ENCODE measurements at places on chromosomes 2 and 18. TPM values are rescaled to one million over a fixed set of nuclear protein-coding genes. Genes with fewer than 3 reads are reported as not detected.

Gene NEB
- 2.6 TPM for total RNA-seq

Gene ZC3H8
- 3.4 TPM for total RNA-seq

DNA sequence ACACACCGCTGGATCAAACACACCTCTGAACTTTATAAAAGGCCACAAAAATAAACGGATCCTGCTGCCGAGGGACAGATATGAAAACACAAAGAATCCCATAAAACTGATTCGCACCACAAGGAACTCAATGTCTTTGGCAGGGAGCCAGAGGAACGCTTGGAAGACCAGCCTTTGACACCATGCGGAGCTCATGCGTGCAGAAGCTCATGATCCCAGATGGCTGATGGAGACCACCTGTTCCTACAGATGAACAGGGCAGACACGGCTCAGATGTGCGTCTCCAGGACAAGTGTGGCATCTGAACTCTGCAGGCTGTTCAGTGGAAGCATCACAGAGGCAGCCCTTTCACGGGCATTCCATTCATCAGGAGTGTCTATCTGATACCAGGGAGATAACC lies 24.9 kb downstream of the COPS9 start:
- peak; percentile 32 for DNase-seq

Gene SNORC
- total RNA-seq = 0.32 TPM

DNA sequence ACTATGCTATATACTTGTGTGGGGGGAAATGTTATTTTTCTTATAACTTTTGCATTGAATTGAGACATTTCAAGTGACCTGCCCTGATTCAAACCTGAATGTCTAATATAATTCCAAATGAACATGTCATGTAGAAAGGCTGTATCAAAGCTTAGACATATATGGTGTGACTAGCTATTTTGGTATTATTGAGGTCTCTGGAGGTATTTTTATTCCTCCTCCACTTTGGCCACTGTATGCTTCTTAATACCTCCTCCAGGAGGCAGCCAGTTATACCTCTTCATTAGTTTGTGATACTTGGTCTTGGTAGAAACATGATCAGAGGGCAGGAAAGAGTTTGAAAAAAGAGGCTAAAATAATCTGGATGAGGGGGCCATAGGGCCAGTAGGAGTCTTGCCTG lies 217.1 kb downstream of the TCF4 start:
- DNase-seq = no peak

GRCh38 chr2:101732199-101732598 lies 34.7 kb downstream of the MAP4K4 start:
- DNase-seq = no peak

Gene ERICH2
- total RNA-seq = not detected

DNA sequence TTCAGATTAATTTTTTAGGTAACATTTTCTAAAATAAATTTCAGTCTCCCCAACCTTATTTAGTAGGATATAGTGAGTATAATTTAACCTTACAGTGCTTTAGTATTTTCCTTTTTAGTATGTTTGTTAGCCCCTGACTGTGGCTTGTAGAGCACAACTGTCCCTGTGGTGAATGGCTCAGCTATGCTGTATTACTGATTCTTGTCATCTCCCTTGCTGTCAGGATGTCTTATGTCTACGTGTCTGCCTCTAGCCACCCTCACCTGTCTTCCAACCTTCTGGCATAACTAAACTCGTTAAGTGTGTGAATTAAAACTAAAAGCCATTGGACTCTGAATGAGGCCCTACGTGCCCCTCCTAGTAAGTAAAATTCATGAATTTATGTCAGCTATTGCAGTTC lies 18.4 kb downstream of the MRPS9 start:
- DNase-seq = no peak

- peak; percentile 19 for DNase-seq
Measured at GRCh38 chr2:85071096-85071495, 62.1 kb upstream of the TCF7L1 start.

GRCh38 chr2:20972792-20973565 lies 70.9 kb downstream of the APOB start:
- no peak for DNase-seq

GRCh38 chr2:192741889-192742288 lies 547.2 kb upstream of the TMEFF2 start:
- peak; percentile 19 for DNase-seq

DNA sequence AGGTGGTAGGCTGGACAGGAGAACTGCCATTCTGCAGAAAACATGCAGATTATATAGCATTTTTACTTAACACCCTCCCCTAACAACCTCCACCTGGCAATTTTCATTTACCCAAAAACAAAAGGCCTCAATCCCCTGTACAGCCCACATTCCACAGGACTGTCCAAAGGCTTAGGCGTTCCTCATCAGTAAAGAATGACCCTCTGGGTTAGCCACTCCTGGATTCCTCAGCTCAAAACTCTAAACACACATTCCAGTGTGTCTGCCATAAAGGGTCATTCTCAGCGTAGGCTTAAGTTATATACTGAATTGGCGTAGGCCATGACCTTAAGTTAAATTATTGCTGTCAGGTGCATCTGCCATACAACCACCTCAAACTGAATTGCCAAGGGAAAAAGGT lies 261.8 kb upstream of the CHAC2 start:
- peak; percentile 11 for DNase-seq

DNA sequence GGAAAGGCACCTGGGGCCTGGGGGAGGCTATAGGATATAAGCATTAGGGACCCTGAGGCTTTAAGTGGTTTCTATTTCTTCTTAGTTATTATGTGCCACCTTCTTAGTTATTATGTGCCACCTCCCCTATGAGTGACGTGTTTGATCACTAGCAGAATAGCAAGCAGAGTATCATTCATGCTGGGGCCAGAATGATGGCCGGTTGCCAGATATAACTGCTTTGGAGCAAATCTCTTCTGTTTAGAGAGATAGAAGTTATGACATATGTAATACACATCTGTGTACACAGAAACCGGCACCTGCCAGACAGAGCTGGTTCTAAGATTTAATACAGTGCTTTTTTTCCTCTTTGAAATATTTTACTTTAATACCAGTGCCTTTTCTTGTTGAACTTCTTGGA lies 29.4 kb downstream of the LIPG start:
- no peak for DNase-seq

Gene CRYBA2
- total RNA-seq = not detected

GRCh38 chr18:74689251-74689650 lies 91.6 kb downstream of the ZNF407 start:
- DNase-seq = peak; percentile 64

Gene SPRED2
- 8.6 TPM for total RNA-seq

- no peak for DNase-seq
Measured at GRCh38 chr2:130957915-130958314, 121.2 kb downstream of the ARHGEF4 start.

DNA sequence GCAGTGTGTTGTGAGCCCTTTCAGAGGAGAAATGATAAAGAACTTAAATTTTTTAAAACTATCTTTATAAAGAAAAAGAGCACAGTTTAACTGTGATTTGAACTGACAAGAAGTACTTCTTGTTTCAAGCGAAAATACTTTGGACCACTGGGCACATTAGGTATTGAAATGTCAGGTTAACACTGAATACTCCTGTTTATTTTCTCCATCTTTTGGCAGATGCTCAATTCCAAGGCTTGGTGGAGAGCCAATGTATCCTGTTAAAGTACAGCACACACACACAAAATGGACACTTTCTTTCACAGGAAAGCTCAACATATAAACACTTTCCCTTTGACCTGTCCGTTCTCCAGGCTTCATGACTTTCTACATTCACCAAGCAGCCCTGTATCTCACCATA lies 32.6 kb upstream of the SP3 start:
- DNase-seq = no peak

DNA sequence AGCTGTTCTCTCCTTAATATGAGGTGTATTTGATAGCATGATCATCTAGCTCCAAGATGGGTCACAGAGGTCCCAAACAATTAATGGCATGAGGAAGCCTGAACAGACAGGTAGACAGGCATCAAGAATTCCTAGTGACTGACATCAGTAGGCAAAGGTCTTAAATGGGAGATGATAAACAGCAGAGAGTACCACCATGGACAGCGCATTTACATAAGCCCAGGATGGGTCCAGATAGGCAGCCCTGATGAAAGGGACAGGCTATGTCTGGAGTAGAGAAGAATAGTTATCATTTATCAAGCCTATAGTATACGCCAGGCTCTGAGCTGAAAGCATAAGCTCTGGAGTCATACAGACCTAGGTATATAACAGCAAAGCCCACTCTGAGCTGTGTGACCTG lies 434.7 kb upstream of the SETBP1 start:
- DNase-seq = peak; percentile 19

- no peak for DNase-seq
Measured at GRCh38 chr18:49050452-49050851, 99.7 kb upstream of the SMAD7 start.

DNA sequence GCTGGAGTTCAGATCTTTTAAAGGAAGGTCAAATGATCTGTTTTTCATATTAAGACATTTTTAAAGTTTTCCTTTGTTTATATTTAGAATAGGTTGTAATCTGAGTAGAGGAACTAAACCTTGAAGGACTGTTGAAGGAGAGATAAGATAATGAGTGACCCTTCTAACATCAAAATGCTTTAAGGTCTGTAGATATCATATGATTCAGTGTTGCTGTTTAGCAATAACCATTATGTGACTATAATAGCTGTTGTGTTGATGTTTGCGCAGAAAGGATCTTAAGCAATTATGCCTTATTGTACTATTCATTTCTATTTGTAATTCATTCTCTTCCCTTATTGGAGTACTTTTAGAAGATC lies 60.0 kb downstream of the SLC16A14 start:
- DNase-seq = no peak

Data from LHCN-M2 (cell line).